ENCODE measurements at places on chromosomes 16 and 17. TPM values are rescaled to one million over a fixed set of nuclear protein-coding genes. Genes with fewer than 3 reads are reported as not detected.

The SLC5A11 gene
- 0.25 TPM for total RNA-seq

The DNAAF8 gene
- 0.06 TPM for total RNA-seq

GRCh38 chr16:61831351-61831917 is 204.8 kb downstream of the CDH8 start:
- no peak for DNase-seq

The CA7 gene
- not detected for total RNA-seq

DNA sequence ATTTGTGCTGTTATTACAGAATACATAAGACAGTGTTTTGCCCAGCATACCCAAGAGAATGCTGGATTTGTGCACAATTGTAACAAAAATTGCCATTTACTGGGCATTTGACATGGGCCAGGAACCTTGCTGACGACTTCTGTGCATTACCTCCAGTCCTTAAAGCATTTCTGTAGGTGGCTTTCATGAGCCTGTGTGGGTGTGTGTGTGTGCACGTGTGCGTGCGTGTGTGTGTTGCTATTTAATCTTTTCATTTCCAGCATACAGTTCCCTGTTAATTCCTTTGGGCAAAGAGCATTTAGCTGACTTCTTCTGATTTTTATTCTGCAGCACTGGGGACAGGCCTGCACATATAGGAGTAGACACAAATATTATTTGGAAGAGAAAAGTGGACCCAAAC is 134.4 kb downstream of the CYLD start:
- DNase-seq: no peak

The DRG2 gene
- total RNA-seq: 69.1 TPM

The XAF1 gene
- not detected for total RNA-seq

The ZNF213 gene
- 3.0 TPM for total RNA-seq

GRCh38 chr16:72199761-72200337 is 27.9 kb upstream of the PMFBP1 start:
- no peak for DNase-seq

The GNAO1 gene
- total RNA-seq: 2.3 TPM

The TP53I13 gene
- 45.0 TPM for total RNA-seq

The LYRM9 gene
- 0.15 TPM for total RNA-seq

Data from SJCRH30 (cell line).